ENCODE measurements at places on chromosomes 6 and 20.

DNA sequence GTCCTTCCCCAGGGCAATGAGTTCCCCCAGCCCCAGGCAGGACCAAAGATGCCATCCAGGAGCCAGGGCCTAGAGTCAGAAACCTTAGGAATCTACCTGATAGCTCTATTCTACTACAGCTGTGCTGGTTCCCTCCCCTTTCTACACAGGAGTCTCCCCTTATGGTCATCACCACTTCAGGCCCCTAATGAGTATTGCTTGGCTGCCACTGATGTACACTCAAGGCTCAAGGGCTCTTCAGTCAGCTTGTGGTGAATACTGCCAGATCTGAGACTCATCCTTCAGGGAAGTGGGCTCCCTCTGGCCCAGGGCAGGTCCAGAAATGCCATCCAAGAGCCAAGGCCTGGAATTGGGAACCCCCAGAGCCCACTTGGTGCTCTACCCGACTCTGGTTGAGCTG is 248.6 kb downstream of the ALDH8A1 start:
- no peak for DNase-seq

DNA sequence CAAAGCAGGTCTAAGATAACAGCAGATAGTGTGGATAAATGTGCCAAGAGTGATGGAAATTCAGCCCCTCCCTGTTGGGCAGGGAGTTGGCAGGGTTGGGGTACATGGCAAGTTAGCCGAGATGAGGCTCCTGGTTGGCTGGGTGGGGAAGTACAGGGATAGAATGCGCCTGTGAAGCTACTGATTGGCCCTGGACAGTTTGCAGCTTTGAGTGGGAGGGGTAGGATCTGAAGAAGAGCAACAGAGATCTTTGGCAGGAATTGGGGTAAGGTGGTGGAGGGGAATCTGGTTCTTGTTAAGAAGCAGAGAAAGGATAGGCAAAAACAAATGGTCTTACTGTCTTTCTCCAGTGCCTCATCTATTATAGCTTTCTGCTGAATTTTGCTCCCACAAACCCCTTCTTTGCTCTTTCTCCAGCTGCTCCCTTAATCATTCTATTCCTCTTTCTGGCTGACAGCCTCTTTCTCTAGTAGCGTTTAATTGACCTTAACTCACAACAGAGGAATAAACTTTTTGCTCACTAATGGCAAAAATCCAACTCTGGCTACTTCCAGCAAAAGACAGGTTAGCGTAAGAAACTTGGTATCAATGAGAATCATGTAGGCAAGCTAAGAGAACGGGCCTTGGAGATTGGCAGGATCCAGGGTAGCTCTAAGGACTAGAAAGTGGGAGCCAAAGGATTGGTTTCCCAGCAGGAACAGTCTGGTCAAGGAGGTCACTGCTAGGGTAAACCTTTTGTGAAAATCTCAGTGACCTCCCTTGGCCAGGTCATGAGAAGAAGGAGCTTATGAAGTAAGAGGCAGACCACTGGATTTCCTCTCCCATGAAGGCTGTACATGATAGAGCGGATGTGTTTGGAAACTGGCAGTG is 86.3 kb upstream of the CARMIL1 start:
- peak; percentile 68 for DNase-seq

DNA sequence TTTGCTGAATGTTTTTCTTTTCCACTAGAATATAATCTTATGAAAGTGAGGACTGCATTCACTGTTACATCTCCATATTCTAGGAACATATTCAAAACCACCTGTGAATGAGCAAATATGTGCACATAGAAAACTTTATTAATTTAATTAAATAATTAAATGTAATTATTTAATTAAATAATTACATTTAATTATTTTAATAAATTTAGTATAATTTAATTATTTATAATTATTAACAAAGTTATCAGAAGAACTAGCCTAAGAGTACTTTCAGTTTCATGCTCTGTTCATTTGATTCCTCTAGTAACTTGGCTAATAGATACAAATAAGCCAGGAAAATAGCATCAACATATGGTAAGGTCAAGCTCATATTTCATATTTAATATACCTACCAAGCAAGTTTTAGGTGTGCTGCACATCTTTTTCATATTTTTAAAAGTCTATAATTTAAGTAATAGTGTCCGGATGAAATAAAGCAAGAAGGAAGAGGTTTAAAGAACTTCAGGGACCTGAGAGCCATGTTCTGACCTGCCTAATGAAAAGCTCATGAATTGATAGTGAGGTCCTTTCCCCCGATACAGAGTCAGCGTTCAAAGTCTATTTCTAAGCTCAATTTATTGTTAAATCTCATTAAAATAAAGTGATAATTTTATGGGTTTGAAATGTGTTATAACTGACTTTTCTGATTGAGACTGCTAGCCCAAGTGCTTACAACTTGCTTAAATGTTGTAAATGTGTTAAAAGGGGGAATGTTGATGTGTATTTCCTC is 361.4 kb upstream of the FLRT3 start:
- no peak for DNase-seq

- DNase-seq = no peak
Measured at GRCh38 chr6:128519132-128519930, 1.1 kb downstream of the PTPRK start.

DNA sequence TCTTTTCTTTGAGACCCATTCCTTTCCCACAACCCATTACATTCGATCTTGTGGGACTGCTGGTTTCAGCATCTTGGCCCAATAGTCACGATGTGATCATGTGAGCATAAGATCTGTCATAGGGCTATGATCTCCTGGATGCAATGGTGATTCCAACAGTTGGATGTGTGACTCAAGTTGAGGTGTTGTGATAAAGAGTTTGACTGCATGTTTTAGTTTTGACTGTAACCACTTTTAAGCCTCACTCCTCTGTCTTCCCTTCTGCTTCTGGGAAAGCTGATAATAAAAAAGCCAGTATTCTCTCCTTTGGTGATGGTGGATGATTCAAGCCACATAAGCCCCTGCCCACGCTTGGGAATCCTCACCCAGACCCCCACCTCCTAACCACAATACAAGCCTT is 117.0 kb upstream of the ASCC3 start:
- DNase-seq = no peak

DNA sequence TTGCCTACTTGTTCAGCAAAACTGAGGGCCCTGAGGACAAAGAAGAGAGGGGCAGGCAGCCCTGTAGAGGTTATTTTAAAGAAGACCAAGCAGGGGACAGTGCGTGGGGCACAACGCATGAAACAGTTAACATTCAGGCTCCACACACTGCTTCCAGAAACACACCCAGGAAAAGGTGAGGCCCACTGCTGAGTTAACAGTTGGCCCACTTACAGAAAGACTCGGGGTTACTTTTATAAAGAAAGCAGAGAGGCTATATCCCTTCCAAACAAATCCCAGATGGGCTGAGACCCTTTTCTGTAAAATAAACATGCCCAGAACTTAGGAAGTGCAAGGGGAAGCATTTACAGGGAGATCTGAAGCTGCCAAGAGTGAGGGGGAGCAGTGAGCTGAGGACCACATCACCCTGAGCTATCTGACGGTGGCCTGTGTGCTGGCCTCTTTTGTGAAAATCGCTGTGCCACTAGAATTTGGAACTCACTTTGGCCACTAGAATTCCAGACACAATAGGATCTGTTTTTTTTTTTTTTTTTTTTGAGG is 49.8 kb upstream of the SSTR4 start:
- no peak for DNase-seq

DNA sequence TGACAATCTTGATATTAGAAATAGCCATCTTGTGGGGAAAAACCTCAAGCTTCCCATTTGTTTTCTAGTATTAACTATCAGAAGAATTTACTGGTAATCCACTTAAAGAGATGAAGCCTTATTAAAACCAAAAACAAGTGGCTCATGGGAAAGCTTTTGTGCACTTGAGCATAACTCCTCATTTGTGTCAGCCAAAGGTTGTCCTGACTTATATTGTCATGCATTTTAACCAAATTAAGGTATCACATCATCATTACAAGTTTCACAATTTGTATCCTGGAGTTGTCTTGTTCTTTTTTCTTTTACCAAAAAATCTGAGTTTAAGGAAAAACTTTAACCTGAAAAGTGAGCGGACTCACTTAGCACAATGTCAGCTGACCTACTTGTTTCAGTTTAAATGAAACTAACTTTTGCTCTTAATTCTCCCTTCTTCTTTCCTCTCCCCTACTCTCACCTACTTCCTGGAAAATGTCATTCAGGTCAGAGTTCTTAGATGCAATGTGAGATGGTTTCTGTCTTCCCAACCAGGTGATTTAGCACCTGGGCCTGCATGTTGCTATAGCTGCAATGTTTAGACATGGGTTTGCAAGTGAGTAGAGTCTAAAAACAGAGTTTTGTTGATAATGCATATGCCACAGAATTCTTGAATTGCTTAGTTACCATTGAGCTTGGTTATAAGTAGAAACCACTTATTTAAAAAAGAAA is 82.8 kb downstream of the TNFAIP3 start:
- DNase-seq = no peak

DNA sequence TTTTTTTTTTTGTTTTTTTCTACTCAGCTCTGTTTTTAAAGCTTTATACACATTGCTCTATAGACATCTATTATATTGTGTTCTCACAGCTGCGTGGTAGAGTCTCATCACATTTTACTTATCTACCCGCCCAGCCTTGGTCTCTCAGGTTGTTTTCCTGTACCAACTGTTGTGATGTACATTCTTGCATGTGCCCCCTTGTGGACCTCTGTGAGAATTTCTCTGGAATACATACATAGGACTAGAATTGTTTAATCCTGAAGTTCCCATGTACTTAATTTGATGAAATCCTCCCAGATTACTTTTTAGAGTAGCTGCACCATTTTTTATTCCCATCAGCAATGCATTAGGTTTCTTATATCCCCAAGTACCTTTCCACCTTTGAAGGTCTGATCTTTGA is 40.4 kb upstream of the TINAG start:
- DNase-seq = no peak

DNA sequence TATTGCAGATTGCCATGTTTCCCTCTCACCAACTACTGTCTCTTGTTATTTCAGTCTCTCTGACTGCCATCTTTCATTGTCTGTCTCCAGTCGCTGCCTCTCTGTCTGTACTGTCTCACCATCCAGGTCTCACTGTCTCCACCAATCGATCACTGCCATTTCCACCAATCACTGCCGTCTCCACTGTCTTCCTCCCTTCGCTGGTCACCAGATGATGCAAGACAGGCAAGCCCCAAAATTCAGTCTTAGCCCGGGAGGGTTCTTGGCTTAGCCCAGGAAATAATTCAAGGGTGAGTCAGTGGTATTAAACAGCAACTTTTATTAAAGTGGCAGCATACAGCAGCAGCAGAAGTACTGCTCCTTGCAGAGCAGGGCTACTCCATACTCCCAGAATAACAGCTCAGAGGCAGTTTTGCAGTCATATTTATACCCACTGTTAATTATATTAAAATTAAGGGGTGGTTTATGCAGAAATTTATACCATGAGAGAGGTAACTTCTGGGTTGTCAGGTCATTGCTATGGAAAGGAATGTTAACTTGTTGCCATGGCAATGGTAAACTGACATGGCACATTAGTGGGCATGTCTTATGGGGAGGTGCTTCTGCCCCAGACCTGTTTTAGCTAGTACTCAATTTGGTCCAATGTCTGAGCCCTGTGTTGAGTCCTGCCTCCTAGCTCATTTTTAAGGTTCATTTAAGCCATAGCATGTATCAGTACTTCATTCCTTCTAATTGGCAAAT is 23.0 kb upstream of the ECHDC1 start:
- DNase-seq = no peak

- peak; percentile 6 for DNase-seq
Measured at GRCh38 chr6:109978174-109979032, at the start of gene GPR6. TSS of gene GPR6 (plus strand) at chr6:109978311. CDS start at chr6:109979113, 802 bp downstream.

DNA sequence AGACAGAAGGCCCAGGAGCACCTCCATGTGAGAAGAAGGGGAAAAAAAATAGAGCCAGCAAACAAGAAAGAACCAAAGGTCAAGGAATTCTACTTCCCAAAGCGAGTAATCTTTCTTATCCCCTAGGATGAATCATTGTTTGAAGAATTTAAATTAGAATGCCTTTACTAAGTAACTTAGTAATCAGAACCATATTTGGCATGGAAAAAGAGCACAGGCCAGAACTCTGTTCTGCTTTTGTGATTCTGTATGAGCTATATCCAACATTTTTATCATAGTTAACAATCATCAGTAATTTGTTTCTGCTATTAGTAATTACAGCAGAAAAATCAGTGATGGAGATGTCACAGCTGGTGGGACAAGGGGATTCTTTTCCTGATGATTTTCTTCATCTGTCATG is 228.8 kb upstream of the FAM83B start:
- DNase-seq = peak; percentile 86

DNA sequence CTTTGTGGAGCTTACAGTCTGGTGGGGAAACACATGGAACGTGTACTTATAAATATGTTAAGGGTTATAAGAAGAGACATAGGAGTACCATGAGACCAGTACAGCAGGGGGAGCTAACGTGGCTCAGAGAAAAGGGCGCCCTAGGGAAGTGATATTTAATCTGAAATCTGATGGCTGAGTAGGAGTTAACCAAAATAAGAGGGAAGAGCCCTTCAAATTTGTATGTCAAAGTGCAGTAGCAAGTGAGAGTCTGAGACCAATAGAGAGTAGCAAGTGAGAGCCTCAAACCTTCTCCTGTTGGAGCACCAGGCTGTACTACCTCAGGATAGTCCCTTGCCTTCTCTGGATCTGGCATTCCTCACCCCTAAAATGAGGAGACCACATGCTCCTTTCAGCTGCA is 6.1 kb upstream of the PKIG start:
- no peak for DNase-seq

- no peak for DNase-seq
Measured at GRCh38 chr6:131413831-131414191, 159.2 kb upstream of the ARG1 start.

DNA sequence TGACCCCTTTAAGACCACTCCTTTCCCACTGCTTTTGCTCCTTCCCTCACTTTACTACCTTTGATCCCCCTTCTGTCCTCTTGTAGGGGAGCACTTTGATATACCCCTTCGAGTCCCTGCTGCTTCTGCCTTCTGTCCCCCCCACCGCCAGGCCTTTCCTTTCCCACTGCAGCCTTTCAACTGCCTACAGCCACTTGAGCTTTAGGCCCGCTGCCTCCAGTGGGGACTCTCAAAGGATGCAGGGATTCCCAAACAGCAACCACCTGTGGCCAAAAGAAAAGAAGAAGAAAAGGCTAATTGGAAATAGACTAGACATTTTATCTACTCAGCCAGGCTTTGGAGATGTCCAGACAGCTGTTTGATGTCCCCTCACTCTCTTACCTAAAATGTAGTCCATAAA is 77.0 kb upstream of the DTNBP1 start:
- no peak for DNase-seq

DNA sequence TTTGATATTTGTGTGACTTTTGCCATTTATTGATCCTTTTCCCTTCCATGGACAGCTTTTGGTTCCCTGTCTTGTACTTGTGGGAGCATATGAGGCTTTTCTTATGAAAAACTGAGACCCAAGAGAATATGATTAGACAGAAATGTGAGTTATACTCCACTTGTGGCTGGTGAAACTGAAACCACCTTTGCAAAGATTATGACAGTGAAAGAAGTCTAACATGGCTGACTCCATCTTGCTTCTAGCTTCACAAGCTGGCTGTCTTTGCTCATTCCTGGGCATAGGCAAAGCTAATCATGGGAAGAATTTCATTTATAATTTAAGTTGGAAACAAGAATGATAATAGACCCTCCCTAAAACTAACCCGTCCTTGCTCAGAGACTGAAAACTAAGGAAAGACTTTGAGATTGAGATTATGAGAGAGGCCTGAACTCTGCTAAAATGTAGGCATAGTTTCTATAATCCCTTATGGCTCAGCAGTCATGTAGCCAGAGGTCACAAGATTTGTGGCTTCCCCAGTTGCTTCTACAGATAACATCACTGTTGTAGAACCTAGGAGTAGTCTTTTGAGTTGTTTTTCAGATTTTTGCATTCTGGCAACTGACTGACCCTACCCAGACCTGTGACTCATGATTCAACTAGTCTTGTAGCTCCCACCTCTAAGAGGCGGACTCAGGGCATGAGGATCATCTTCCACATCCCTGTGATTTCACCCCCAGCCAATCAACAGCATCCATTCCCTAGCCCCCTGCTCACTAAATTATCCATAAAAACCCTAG is 50.9 kb upstream of the CD2AP start:
- no peak for DNase-seq
